ENCODE measurements at places on chromosomes 12 and 14.

DNA sequence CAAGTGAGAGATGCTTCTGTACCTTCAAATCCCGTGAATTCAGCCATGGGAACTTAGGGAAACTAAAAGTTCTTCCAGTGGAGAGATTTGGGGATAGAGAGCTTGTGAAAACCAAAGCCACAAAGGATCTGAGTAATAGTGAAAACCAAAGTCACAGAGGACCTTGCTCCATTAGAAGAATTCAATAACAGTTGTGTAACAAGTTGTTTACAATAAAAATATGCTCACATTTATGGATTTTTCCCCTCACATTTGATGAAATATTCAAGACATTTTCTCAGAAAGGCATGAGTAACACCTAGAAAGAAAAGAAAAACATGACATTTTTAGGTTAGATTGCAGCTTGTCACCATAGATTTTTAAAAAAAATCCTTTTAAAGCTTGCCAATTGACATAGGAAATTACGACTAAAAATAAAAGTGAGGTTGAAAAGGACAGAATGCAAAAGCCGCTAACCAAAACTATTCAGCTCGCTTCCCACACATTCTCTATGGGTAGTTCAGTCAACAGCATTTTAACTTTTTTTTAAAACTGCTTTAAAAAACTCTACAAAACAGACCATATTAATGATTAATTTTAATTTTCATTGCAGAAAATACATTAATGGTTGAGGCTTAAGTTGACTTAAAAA, 113.2 kb downstream of the CAND1 start:
- DNase-seq: no peak

DNA sequence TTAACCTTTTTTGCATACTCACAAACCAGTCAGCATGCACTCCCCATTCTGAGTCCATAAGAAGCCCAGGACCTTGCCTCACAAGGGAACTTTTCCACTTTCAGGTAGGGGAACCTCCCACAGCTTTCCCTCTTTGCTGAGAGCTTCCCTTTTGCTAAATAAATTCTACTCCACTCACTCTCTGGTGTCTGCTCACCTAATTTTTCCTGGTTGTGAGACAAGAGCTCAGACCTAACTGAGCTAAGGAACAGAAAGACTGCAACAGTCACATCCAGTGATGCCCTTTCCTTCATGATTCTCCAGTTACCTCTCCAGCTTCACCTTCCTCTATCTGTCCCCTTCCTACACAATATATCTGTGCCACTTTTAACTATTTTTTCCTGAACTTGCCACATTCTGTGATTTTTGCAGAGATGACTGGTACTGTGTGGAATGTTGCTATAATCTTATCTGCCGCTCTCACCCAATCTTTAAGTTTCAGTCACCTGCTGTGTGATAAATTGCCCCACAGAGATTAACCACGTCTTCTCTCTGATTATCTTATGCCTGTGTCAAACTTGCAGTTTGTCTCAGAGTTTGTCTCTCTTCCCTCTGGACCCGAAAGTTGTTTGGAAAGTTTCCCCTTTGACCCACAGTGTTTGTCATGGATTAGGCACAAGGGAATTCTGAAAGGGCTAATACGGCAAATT, 737.1 kb upstream of the FLRT2 start:
- no peak for DNase-seq

- no peak for DNase-seq
Measured at GRCh38 chr14:83664389-83664788, 1865.6 kb upstream of the FLRT2 start.

DNA sequence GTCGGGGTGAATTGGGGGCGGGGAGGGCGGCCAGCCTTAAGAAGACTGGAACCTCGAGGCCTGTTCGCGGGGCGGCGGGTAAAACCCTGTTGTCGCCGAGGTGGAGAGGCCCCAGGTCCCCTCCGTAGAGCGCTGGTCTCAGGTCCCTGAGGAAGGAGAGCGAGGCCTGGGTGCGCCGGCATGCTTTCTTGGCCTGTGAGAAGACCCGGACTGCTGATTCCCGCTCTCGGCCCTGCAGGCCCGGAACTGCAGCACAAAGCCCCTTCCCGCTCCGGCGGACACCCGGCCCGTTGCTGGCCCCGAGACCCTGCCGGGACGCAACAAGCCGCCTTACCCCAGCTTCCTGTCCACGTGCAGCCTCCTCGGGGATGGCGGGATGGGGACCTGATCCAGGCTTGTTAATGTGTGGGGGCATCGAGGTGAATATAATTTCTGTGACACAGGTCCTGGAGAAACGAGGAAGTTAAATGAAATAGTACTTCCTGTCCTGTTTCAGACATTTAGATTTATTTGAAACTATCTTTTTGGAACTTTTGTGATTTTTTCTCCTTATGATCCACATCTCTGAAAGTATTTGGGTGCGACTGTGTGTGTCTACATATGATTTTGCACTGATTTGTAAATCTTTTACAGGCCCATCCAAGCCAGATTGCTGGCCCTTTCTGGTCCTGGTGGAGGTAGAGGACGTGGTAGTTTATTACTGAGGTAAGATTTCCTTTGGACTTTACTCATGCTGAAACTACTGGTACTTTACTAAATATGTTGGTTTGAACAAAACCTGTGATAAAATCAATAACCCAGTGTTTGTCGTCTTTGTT, 600 bp downstream of the PNN start:
- peak; percentile 63 for DNase-seq

GRCh38 chr12:5000204-5000603, 43.5 kb upstream of the KCNA5 start:
- DNase-seq: no peak

GRCh38 chr12:70044167-70044566, 199.1 kb upstream of the CNOT2 start:
- DNase-seq: no peak

GRCh38 chr12:130194154-130194553, 31.9 kb downstream of the FZD10 start:
- no peak for DNase-seq

- peak; percentile 42 for DNase-seq
Measured at GRCh38 chr12:54197431-54197909, 8.7 kb upstream of the SMUG1 start.

GRCh38 chr12:26688344-26688904, 144.6 kb downstream of the ITPR2 start:
- DNase-seq: no peak

DNA sequence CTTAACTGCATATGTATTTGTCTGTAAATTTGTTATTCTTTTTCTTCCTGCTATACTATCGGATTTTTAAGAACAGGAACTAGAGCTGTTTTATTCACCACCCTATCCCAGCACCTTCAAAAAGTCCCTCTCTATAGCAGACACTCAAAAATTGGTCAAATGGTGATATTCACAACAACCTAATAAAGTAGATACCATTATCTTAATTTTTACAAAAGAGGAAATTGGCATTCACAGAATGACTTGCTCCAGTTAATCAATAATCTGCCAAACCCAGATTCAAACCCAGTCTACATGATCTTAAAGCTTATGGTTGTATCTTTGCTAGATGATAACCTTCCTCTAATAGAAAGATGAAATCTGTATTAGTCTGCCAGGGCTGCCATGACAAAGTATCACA, 426.6 kb downstream of the EGLN3 start:
- DNase-seq: no peak

Measured in nephron progenitor cell (in vitro differentiated cells).